ENCODE measurements at places on chromosomes 16 and 17.

DNA sequence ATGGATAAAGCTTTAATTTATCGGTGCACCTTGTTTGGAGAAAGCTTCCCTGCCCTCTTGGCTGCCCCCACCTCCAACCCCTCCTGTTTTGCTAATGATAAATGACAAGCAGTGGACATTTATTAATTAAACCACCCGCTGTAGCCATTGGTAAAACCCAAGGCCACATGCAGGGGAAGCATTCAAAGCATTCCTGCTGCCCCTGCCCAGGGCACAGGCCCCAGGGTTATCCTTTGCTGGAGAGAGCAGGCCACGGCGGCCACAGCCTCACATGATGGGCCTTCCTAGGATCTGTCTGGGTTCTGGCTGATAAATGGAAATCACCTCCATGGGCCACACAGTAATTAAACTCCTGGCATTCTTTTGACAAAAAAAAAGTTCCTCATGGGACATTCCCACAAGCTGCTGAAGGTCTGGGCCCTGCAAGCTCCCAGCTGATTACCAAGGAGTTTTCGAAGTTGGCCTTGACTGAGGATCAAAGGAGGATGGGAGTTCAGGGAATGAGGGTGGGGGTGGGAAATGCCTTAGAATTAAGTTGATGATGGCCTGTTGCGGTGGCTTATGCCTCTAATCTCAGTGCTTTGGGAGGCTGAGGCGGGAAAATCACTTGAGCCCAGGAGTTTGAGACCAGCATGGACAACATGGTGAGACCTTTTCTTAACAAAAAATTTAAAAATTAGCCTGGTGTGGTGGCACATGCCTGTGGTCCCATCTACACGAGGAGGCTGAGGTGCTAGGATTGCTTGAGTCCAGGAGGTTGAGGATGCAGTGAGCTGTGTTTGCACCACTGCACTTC, 35.5 kb downstream of the SOST start:
- no peak for DNase-seq

DNA sequence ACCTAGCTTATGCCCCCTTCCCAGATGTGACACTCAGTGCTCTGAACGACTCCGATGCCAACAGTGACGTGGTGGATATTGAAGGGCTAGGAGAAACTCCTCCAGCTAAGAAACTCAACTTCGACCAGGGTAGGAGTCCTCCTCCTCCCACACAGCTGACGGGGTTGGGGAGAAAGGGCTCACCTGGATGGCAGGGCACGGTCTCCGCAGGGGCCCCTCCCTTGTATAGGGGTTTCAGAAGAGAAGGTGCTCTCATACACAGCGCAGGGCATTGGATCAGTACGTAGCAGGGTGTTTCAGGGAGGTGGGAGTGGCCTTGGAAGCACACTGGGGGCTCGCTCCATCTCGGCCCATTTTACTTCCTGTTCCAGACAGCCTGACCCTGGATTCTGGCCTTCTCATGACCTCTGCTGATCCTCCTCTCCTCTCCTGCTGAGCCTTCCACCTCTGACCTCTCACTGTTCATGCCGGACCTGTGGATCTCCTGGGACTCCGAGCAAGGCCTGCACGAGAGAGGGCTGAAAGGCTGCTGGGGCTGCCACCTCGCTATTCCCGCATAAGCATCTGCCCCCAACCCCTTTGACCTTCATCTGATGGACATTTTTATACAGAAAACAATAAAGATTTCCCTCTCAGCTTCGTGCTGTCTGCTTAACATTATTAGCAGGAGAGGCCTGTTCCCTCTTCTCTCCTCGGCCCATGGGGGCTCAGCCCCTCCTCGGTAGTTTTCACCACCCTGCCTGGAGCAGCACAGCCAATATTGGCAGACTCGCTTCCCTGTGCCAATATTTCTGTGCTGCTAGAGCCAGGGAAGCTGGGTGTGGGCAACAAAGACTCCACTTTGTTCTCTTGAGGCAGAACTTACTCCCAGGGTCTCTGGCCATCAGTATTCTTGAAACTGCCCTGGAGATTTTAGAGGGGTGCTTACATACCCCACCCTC, 4.7 kb downstream of the RNASEK start:
- DNase-seq, result no peak

DNA sequence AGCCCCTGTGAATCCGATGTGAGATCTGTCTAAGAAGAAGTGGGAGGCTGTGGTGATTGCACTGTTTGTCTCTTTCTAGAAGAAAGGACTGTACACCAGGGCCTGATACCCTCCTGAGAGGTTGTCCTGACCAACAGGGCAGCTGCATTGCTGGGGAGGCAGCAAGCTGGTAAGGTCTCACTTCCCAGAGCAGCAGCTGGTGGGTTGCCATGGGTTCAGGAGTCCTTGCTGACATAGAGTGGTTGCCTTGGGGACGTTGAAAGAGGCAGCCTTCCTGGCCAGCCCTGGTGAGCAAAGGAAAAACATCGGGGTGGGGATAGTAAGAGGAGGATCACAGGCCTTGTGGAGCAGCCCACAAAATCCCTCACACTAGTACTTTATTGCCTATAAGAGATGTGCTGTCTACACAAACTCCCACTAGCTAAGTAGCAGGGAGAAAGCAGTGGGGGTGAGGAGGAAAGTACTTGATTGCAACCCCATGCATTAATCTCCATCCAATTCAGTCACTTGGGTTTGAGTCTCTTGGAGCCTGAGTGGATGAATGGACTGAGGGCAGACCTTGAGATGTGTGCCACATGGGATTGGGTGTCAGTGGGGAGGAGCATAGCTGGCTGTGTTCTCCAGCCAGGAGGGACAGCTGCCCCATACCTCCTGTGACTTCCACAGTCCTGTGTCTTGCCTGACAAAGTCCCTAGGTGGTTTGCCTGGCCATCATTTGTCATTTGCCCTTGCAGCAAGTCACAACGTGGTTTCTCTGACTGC, 143.8 kb upstream of the RPL38 start:
- DNase-seq, result no peak

GRCh38 chr16:19842426-19843157, 42.1 kb downstream of the GPRC5B start:
- no peak for DNase-seq

DNA sequence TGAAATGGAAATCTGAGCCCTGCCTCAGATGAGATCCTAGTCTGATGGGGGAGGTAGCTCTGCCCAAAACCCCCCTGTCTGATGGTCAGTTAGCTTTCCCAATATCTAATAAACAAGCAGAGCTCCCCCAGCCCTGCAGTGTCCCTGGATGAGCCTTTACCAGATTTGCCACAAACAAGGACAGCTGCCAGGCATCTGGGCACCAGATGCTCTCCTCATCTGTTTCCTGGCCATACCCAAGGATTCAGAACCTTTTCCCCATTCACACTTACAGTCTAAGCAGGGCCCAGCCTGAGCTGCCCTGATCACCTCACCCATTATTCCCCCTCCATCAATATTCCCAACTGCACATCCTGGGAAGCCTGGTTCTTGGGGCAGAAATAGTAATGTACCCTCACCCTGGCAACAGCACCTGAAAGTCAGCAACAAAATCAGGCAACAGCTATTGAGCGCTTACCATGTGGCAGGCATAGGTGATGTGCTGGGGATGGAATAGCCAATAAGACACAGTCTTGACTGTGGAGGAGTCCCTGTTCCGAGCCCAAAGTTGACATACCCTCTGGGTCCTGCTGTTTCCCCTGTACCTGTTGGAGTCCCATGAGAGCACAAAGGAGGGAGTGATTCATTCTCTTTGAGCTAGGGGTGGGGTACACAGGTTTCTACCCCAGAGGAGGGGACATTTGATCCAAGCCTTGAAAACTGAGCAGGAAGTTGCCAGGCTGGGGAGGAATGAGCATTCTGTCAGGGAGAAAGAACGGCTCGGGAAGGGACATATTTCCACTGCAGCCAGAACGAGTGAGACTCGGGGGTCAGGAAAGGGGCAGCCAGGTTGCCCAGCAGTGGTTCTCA, 147.4 kb downstream of the TMEM132E start:
- no peak for DNase-seq

DNA sequence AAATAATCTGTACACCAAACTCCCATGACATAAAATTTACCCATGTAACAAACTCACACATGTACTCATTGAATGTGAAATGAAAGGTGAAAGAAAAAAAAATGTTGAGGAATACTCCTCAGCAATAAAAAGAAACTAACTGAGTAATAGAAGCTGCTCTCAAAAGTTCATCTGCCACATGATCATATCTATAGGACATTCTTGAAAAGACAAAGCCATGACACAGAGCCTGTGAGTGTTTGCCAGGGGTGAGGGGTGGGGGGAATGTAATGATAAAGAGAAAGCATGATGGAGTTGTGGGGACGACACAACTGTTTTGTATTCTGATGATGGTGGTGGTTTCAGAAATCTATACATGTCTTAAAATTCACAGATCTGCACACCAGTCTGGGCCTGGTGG, 52.2 kb upstream of the TMC5 start:
- no peak for DNase-seq

DNA sequence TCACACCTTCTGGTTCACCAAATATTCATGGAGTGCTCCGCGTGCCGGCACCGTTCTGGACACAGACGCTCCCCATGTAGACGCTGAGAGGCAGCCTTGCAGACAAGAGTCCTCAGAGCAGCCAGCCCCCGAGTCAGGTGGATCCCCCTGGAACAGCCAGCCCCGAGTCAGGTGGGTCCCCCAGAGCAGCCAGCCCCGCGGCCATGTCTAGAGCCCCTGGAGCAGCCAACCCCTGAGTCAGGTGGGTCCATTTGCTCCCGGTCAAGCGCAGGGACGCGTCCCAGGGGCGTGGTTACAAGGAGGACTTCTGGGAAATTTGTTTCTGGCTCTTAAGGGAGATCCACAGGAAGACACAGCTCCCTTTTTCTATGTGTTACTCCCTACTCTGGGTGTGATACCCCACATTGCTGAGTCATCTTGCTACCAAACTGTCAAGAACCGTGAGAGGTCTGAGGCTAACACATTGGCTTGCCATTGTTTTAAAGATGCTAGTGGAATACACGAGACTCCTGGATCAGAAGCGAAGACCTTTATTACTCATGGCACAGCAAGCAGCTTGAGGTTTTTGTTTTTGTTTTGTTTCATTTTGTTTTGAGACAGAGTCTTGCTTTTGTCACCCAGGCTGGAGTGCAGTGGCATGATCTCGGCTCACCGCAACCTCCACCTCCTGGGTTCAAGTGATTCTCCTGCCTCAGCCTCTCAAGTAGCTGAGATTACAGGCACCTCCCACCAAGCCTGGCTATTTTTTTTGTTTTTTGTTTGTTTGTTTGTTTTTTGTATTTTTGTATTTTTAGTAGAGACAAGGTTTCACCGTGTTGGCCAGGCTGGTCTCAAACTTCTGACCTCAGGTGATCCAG, 43.3 kb upstream of the CBFA2T3 start:
- DNase-seq, result no peak

DNA sequence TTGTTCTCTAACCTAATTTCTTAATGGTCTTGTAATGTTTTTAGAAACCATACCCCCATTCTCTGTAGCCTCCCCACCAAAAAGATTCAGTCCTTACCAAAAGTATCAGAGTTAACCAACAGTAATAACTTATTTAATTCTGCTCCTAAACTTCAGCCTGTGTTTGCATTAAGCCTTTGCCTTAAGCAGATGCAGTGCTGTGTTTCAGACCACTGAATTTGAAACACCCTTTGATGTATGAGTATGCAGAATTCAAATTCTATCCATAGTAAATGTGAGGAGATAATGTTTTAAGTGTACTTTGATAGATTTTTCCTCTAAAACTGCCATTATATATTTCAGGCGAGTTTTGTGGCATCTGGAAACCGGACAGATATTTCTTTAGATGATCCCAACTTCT, 171.6 kb upstream of the RBL2 start:
- no peak for DNase-seq

DNA sequence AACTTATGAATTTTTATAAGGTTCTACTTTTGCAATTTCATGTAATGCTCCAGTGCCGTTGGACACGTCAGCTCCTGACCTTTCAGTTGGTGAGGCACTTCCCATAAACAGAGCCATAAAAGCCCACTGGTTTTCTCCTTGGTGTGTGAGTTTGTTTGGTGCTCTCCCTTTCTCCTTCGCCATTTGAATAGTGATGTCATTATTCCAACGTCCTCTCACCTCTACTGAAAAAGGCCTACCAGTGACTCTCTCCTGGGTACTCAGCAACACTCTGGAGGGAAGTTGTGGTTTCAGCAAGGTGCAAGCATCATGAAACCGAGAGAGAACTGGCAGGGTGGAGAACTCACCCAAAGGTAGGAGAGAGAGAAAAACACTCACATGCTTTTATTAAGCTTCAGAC, 29.6 kb upstream of the HNF1B start:
- DNase-seq, result no peak

- no peak for DNase-seq
Observed at GRCh38 chr16:405548-406506, 4.1 kb downstream of the DECR2 start.

- no peak for DNase-seq
Observed at GRCh38 chr17:19542247-19542646, 8.6 kb downstream of the SLC47A1 start.

GRCh38 chr16:64738321-64738960, 383.4 kb downstream of the CDH11 start:
- no peak for DNase-seq

DNA sequence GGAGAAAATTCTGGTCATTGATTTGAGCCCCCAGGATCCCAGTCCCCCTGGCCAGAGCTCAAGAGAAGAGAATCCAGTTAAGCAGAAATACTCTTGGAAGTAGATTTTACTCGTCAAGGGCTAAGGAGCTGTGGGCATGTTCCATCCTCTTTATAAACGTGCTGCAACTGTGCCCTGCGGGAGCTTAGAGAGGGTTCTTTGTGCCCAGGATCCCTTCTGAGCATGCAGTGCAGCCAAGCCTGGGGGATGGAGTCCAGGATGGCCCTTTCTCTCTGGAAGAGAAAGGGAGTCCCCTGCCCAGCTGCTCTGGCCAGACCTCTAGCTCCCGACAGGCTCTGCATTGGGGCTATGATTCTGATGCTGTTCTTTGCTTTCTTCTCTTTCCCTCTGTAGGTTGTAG, 9.5 kb upstream of the LGALS9 start:
- no peak for DNase-seq

GRCh38 chr17:65523853-65524664, 37.4 kb downstream of the AXIN2 start:
- no peak for DNase-seq

GRCh38 chr16:81066681-81067080, 10.4 kb downstream of the C16orf46 start:
- DNase-seq, result no peak

- DNase-seq, result no peak
Observed at GRCh38 chr16:1823821-1824220, 2.8 kb downstream of the HAGH start.

DNA sequence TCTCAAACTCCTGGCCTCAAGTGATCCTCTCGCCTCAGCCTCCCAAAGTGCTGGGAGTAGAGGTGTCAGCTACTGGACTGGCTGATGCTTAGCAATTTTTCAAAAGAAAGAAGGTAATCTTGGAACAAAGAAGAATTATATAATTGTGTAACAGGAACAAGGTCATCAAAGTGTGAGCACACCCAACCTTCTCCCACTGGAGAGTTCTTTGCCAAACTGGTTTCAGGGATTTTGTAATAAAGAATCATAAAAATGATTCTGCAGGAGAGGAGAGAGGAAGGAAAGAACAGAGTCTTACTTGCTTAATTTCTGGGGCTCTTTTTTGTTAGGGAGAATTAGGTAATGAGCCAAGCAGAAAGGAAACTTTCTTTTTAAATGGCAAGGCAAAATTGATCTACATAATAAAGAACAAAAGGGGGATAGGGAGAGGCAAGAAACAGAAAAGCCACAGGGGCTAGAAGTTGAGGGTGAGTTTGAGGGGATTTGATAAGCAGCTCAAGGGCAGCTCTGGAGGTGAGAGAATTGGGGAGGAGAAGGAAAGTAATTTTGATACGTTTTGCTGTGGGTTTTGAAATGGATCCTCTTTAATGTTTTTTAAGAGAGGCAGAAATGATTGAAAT, 21.3 kb downstream of the CHD9NB start:
- DNase-seq, result no peak

GRCh38 chr16:73125850-73126524, 78.1 kb upstream of the ZFHX3 start:
- DNase-seq, result no peak
